ENCODE measurements at places on chromosomes 6 and 20.

DNA sequence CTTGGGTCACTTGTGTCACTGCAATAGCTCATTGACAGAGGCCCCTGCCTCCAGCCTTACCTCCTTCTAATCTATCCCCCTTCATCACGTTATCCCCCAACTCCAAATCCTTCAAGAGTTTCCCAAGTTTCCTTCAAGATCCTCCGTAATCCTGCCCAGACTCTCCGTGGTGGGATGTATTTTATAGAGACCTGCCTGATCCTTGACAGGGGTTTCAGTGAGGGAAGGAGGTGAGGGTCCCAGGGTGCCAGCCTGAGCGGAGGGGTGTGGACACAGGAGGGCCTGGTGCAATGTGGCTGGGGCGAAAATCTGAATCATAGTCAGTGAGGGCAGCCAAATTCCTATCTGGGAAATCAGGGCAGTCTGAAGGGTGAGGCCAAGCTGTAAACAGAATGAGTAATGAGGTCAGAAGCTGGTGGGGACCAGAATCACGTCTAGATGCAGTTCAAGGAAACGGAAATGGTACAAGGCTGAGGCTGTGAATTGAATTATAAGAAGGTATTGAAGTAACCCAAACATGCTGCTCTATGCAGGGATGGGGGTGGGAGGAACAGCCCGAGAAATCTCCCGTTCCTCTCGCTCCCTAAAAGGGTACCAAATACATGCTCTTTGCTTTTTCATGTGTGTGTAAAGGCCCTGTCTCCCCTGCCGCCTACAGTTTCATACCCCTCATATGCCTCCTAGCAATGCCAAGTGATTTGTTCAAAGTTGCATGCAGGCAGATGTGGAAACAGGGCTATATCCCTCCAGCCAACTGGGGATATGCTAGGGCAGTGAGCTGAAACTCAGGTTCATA lies 35.4 kb upstream of the PIM1 start:
- no peak for DNase-seq

GRCh38 chr6:11854408-11855165 lies 76.0 kb upstream of the ADTRP start:
- no peak for DNase-seq

- DNase-seq, result no peak
Measured at GRCh38 chr6:45657226-45657625, 279.5 kb upstream of the SUPT3H start.

DNA sequence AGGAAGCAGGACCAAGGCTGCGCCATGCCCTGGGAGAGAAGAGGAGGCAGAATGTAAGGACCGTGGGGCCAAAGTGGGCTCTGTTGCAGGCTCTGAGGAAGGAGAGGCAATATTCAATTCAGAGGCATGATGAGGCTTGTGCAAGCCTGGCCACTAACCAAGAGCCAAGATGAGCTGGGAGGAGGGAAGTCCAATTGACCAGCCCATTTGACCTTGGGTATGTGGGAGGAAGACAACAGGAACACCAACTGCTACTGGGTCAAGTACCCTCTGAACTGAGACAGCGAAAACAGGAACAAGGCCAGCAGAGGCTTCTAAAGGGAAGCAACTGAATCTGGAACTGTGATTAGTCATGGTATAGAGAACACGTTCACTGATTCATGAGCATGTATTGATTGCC lies 779.6 kb downstream of the MAFB start:
- DNase-seq, result no peak

DNA sequence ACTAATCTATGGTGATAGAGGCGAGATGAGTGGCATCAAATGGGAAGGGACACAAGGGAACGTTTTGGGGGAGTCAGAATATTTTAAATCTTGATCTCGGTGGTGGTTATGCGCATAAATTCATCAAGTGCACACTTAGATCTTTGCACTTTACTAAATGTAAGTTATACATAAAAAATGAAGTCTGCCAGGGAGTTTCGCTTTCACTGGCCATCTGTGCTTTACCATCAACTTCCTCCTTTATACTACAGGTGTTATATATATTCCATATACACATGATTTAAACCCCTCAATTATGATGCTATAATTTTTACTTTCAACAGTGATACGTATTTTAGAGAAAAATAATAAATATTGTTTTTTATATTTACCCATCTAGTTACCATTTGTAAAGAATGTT lies 97.6 kb upstream of the AKIRIN2 start:
- DNase-seq, result no peak

DNA sequence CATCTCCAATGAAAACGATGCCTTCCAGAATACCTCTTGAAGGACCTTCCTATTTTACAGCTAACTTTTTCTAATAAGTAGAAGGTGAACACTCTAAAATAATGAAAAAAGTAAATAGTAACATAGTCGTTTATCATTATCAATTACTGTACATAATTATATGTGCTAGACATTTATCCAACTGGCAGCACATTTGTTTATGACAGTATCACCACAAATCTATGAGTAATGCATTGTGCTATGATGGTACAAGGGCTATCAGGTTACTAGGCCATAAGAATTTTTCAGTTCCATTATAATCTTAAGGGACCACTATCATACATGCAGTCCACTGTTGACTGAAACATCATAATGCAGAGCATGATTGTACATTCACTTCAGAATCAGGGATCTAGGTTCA lies 68.4 kb downstream of the ATG5 start:
- DNase-seq, result no peak

GRCh38 chr20:57759724-57760123 lies 49.9 kb upstream of the PMEPA1 start:
- DNase-seq, result no peak

DNA sequence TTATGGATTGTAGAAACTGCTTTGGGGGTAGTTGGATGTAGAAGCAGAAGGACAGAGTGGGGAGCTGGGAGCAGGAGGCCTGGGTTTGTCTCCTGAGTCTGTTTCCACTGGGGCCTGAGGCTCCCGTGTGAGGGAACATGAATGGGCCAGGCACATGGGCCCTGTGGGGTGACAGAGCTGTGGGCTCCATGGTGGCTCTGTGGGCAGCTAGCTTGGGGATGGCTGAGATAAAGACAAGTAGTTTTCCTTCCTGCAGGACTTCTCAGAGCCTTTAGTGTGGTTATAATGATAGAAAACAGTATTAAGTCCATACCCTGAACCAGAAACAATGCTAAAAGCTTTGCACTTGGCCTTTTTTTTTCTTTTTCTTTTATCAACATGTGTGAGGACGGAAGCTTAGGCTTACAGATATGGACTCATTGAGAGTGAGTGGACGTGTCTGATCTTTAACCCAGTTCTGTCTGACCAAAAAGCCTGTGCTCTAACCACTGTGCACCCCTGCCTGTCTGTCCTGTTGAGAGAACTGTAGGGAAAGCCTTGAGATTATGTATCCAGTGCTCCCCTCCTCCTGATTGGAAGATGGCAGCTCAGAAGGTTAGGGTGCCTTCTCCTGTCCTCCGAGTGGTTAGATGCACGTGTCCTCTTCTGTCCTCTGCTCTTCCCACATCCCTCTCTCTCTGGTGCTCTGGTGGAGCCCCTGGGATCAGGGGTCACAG lies 98.3 kb downstream of the CDH26 start:
- no peak for DNase-seq

DNA sequence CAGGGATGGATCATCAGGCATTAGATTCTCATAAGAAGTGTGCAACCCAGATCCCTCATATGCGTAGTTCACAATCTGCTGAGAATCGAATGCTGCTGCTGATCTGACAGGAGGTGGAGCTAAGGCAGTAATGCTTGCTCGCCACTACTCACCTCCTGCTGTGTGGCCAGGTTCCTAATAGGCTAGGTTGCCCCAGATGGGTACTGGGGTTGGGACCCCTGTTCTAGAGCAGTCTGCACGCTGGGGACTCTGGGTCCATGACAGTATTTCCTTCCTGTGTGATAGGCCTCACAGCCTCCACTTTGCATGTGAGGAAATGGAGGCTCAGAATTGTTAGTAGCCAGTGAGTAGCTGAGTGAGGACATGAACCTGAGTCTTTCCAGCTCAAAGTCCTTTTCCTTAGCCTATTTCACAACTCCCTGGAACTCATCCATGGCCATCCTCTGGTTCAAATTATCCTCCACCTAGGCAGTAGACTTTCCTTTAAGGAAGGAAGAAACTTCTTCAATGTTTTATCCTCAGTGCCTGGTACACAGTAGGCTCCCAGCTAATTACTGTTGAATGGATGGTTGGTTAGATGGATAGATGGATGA lies 117.2 kb downstream of the SYCP2 start:
- DNase-seq, result no peak

DNA sequence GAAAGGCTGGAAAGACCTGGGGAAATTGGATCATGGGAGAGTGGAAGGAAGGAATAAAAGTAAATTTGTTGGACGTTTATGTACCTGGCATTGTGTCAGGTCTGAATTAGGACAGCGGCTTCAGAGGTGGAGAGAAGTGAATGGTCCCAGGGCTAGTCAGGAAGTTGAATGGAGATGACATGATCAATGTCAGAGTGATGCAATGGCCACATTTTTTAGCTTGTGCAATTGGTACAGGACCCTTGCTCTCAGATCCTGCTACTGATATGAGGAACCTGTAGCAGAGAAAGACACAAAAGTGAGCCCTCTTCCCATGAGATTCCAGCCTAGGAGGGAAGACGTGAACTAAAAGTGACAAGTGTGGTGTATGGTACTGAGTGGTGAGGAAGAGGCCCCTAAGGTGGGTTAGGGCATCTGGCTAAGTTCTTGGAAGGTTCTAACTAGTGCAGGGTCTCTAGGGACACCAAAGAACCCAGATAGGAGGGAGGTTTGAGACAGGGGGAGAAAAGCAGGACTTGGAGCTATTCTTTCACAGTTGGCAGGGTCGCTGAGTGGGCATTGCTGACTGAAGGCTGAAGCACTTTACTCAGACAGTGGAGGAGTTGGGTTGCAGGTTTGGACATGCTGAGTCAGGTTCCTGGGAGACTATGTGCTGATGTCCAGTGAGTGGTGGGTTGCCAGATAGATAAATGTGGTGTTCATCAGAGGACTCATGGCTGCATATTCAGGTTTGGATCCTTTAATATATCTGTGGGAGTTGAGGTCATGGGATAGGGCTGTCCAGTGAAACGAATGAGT lies 266.1 kb upstream of the RNF24 start:
- DNase-seq, result no peak

GRCh38 chr6:138012682-138013081 lies 94.5 kb downstream of the PERP start:
- no peak for DNase-seq

DNA sequence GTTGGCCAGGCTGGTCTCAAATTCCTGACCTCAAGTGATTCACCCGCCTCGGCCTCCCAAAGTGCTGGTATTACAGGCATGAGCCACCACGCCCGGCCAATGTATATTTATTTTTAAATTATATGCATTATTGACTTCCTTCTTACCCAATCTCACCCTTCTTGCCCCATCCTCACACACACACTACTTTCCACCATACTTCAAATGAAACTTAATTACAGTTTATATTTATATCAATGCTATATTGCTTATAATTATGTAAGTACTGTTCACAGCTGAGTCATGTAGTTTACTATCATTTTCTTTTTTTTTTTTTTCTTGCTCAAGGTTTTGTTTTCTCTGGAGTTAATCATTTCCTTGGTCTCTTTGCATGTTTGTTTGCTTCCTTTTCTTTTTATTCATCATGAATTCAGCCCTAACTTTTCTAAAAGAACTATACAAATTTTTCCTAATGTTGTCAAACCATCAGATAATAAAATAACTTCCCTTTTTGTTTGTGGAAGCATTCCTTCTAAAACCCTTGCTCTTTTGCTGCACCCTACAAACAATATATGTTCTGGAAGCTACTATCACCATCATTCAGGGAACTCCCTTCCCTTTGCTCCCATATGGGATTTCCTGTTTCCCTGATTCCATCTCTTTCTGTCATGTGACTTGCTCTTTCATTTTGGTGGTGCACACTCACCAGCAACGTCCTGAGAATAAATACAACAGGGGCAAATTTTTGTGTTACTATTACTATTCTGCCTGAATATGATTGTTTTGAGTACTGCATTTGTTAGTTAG lies 201.7 kb upstream of the SASH1 start:
- no peak for DNase-seq

- no peak for DNase-seq
Measured at GRCh38 chr6:10791673-10792072, 44.1 kb downstream of the TMEM14B start.

DNA sequence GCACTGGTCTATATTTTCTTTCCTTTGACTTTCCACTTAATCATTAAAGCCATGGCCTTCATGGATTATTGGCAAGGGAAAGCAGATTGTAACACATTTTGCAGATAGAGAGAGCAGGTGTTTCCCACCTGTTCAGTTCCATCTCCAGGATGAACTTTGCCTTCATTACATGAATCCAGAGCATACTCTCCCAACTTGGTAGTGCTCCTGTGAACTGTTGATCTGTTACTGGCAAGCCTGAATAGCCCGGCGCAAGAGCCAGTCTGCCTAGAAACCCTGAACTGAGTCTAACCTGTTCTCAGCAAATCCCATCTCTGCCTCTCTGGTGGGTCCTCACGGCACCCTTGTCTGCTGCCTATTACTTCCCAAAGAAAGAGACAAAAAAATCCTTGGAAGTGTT lies 210.3 kb downstream of the PLCB1 start:
- no peak for DNase-seq

DNA sequence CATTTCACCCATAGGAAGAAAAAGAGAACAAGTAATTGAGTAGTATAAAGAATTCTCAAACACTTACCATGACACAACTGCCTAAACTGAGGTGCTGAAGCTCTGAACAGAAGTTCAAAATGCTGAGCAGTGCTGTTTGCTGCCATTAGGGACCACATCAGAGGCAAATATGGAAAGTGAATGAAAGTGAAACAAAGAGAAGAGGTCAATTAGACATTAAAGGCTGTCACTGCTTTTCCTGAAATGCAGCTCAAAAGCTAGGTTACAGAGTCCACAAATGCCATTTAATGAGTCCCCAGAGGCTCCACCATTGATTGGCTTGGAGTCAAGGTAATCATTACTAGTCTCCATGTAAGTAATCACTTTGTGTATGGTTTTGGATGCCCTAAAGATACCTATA lies 46.1 kb downstream of the POU3F2 start:
- no peak for DNase-seq

Data from activated gamma-delta T cell (primary cell).